GM06990 (cell line): ENCODE measurements at places on chromosomes 2 and 18.

- no peak for DNase-seq
These were observed 131.8 kb downstream of the ZAP70 start for GRCh38 chr2:97845133-97845532.

DNA sequence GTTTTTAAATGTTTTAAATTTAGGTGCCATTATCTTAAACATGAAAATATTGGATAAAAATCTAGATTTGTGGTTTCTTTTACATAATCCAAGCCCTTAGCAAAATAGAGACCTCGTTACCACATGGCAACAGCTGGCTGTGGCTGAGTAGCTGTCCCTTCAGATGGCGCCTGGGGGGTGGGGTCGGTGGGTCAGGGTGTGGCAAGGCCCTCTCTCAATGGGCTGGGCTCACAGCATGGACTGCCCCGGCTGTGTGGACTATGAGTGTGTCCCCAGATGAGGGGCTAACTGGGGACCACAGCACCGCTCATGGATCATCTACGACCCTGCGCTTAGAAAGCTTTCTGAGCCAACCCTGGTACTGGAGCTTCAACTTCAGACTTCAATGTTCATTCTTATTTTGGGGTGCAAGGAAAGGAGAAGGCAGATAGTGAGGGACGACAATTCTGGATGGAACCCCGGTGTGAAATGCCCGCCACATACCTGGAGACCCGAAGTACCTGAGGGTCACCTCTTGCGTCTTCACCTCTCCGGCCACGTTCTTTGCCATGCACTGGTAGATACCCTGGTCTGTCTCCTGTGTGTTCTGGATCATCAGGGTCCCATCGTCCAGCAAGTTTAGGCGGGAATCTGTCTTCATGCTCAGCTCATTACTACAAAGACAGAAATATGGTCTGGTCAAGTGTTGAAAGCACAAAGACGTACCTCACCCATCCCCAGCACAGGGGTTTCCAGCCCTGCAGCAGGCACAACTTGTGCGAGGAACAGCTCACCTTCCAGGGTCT, 71.0 kb downstream of the PXDN start:
- DNase-seq, result no peak

DNA sequence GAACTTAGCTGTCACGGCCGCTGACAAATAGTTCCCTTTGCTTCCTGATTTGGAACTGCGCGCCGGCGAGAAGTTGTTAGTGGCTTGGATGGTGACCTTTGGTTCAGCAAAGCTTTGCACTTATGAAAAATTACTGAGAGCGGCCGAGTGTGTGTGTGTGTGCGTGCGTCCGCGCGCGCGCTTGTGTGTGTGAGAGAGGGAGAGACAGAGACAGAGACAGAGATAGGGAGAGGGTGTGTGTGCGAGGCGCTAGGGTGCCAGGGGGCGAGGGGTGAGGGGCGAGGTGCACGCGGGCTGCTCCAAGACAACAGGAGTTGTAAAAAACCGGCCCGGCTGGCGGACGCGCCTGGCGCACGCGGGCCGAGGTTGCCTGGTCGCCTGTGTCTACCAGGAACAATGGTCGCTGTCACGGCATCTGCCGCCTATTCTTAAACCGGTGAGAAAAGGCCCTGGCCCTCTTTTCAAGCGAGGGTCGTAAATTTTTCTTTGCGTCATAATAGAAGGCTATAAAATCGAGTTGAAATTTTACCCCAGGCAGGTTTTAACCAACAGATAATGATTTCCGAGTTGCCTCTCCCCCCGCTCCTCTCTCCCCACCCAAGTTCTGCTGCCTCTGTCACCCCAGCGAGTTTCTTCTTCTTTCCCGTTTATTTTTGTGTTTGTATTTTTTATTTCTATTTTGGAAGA, 535 bp downstream of the HOXD3 start:
- no peak for DNase-seq

DNA sequence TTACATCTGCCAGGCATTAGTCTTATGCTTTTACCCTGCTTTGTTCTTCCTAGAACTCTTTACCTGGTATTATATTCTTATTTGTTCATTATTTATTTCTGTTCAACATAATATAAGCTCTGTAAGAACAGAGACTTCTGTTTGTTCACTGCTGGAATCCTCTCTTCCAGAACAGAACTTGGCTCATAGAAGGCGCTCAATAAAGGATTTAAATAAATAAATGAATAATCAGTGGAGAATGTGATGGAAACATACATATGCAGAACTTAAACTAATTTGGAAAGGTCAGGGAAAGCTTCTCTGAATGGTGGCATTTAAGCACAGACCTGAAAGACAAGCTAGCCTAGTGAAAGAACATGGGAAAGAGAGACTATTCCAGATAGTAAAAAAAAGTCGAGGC, 24.3 kb downstream of the NCKAP1 start:
- DNase-seq, result no peak

DNA sequence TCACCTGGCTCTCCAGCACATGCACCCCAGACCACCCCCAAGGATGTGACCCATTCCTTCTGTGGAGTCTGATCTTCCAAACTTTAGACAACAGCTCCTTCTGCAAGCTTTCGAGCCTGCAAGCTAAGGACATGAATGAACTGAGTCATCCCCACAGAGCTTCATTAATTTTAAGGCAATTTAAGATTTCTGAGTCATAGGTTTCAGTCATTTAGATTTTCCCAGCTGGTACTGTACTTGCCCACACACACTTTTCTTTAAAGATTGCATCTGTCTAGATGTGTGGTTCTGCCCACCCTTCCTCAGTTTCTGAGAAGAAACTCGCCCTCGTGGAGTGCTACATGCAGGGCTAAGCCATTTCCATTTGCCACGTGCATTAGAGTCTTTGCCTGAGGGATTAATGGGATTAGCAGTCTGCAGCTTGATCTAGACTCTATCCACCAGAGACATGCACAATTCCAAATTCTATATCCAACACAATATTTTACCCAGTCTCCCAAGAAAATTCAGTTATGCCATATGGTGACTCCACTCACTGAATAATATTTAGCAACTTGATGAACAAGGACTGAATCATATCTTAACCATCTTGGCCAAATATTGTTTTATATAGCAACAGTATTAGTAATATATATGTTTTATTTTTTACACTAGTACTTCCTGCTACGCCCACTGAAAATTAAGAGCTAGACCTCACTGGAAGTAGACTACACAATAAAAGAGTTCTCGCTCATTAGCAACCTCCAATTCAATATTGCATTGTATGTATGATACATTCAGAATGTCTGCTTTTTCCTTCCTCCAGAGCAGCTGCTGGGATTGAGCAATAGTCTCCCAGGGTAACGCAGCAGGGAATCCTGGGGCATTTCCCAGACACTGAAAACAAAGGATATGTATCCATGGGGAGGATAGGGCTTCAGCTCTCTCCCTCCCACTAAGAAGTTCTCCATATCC, 14.3 kb upstream of the TRIB2 start:
- DNase-seq, result no peak

GRCh38 chr2:12090590-12090989, 344.2 kb downstream of the LPIN1 start:
- no peak for DNase-seq

- no peak for DNase-seq
These were observed 2.9 kb downstream of the GNLY start for GRCh38 chr2:85697096-85697495.
